ENCODE measurements at places on chromosomes 12 and 14.

DNA sequence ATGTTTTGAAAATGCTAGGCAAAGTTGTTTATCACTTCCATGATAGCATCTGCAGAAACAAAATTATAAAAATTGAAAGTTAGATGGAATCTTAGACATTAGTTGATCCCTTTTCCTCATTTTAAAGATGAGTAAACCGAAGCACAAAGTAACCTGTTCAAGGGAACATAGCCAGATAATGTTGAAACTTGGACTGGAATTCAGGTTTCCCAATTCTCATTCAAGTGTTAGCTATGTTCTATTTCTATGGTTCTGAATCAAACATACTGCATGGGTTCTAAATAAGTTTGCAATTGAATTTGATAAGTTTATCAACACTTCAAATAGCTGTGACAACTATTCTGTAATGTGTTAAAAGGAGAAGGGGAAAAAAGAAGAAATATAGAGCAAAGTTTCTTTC is 122.4 kb upstream of the SOX5 start:
- no peak for DNase-seq

DNA sequence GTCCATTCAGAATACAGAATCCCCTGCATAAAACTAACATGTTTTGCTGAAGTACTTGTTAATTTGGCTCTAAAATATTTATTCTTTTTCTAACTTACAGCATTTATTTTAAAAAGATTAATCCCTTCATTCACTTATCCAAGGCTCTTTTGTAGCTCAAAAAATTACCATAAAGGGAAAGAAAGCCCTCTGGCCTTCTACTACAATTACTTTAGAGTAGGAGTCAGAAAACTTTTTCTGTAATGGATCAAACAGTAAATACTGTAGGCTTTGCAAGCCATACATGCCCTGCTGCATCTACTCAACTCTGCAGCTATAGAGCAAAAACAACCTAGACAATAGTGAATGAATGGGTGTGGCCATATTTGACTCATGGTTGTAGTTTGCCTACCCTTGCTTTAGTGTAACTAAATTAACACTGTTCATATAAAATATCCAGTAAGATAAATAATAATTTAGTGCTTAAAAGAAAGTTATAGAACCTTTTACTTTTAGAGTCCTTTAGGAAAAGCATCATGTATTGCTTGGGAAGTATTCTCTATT is 74.2 kb upstream of the ZFP36L1 start:
- DNase-seq = no peak

DNA sequence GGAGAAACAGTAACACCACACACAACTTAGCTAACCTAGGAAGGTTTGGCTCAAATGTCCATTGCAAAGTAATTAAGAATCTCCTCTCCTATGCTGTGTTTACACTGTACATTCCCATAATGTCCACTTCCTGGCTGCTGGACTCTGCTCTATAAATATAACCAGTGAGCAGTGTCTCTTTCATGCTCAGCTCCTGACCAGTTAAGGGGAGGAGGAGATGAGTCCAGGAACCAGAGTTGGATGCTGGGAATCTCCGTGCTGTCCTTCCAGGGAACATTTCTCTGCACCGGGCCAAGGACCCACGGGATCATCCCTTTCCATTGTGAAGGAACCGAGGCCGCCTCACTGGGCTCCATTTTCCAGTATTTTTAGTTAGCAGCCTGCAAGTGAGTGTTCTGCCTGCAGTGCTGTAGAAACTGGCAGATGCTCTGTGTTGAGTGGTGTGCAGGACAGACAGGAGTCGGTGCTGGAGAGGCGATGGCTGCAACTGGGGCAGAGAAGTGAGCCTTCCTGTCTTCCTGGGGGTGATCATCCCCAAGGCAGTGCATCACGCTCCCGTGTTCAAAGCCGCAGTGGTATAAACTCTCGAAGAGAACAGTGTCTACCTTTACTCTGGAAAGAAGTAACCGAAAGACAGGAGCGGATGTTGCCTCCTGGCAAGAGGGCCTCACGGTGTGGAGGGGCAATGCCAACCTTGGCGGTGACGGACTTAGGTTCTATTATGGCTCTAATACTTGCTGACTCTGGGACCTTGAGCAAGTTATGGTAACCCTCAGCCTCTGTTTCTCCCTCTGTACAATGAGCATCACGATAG is 195.5 kb downstream of the CACNA1C start:
- no peak for DNase-seq

GRCh38 chr12:53344824-53345485 is 8.8 kb upstream of the SP7 start:
- DNase-seq = peak; percentile 82

- DNase-seq = no peak
These were observed 5.7 kb downstream of the LHX5 start for GRCh38 chr12:113465808-113466453.

DNA sequence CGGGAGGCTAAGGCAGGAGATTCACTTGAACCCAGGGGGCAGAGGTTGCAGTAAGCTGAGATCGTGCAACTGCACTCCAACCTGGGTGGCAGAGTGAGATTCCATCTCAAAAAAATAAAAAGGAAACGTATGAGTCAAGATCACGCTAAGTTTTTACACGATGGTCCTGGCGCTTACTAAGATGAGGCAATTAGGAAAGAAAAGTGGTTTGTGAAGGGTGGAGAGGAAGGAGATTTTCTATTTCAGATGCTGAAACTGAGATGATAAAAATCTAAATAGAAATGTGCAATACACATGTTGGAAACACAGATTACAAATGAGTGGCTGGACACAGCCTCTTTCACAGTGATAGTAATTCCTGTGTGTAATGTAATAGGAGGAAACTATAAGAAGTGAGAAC is 63.2 kb downstream of the KDM5A start:
- peak; percentile 5 for DNase-seq

- DNase-seq = peak; percentile 77
These were observed 281.0 kb upstream of the RGS6 start for GRCh38 chr14:71651228-71651627.

DNA sequence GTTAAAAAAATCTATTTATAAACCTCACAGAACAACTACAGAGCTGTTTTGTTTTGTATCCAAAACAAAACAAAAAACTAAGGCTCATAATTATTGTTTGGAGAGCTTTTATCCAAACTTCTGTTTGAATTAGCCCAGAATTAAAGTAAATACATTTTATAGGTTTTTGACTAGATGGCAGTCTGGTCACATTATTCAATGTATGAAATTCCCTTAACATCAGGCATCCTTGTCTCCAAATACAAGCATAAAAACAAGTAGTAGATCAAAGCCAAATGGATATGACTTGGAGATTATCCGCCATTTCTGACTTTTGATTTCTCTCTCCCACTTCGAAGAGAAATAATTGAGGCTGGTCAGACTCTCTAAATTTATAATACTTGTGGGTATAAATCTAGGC is 63.5 kb downstream of the SLC38A1 start:
- DNase-seq = no peak

GRCh38 chr14:66038618-66039017 is 447.6 kb upstream of the CCDC196 start:
- DNase-seq = peak; percentile 60

DNA sequence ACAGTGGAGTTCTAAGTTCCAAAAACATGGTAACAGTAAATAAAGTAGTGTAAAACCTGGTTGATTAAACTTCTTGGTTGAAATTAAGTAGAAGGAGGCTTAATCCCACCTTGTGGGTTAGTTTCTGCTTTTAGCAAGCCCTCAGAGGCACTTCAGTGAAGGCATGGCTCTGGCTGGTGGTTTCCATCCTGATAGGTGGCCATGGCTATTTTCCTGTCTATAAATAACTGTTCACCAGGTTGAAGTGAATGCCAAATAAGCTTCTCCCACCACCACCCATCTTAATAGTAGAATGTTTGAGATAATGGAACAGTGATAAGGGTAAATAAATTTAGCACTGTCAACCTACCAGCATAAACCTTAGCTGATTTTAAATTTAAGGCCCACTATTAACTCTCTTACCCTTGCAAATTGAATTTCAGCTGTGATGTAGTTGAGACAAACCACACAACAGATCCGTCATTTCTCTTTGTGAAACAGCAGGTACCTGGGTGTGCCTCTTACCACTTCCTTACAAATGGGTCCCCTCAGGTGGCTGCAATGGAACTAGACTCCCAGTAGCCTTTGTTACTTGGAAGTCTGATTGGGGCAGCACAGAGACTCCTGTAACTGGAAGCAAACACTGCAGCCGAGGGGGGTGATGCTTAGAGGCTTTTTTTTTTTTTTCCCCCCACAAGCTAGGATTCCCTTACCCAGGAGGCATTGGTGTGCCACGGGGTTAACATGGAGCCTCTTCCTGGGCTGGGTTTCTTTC is 41.4 kb downstream of the DAAM1 start:
- no peak for DNase-seq

DNA sequence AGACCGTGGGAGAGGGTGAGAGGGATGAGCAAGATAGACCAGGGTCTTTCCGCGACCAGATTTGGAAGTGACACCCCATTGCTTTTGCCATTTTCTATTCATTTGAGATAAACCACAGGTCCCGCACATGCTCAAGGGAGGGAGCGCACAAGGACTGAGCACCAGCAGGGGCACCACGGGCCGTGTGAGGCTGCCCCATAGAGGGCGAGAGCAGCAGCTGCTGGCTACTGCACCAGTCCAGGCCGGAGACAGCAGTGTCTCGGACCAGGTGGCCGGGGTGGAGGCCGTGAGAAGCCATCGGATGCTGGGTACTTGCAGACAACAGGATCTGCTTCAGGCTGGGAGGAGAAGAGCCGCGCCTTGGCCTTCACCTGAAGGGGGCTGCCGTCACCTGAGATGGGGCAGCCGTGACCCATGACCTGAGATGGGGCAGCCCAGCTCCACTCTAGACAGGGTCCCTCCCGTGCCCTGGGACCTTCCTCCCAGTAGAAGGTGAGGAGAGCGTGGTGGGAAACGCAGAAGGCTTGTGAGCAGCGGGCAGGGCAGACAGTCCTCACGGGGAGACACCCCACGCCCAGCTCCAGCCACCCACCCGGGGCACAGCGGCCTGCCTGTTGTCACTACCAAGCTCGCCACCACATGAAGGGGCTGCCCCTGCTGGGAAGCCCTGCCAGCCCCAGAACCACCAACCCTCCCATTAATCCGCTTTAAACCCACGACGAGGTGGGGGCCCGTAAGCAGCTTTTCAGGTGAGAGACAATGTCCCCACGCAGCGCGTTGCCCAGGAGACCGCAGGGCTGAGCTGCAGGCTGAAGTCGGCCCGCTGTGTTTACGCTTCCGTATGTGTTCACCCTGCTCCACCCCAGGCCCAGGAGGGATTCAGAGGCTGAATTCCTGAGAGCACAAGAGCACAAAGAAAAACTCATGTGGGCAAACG is 61.7 kb upstream of the FBRSL1 start:
- no peak for DNase-seq

GRCh38 chr14:99755629-99756603 is 37.3 kb upstream of the EML1 start:
- DNase-seq = peak; percentile 93

DNA sequence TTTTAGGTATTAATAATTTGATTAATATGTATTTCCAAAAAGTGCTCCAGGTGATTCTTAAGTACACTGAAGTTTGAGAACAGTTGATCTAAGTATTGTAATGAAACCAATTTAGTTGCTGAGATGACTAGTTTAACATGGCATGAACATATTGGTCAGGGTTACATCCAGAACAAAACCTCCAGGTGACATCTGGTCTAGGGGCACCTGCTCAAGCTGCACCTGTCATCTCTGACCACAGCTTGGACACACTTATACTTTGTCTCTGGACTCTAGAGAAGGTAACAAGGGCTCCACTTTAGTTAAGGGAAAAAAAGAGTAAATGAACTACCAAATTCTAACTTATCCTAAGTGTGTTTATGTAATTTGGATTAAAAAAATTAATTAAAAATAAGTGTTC is 8.1 kb downstream of the ARID2 start:
- DNase-seq = no peak

GRCh38 chr12:56104815-56105608 is 653 bp downstream of the PA2G4 start:
- no peak for DNase-seq

DNA sequence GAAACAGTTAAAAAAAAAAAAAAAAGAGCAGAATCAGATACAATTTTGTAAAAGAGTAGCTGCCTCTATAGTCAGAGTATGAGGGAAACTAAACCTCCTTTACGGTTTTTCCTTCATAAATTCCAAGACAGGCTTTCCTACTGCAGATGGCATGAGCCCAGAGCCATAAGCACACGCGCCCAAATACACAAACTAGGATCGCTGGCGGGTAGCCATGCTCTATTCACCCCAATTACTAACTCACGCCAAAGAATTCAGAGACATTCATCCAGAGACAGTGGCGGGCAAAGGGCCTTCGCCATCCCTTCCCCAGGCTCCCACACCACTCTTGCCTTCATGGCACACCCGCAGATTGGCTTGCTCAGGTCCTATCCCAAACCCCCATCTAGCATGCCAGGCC is 48.2 kb downstream of the MOK start:
- DNase-seq = no peak

DNA sequence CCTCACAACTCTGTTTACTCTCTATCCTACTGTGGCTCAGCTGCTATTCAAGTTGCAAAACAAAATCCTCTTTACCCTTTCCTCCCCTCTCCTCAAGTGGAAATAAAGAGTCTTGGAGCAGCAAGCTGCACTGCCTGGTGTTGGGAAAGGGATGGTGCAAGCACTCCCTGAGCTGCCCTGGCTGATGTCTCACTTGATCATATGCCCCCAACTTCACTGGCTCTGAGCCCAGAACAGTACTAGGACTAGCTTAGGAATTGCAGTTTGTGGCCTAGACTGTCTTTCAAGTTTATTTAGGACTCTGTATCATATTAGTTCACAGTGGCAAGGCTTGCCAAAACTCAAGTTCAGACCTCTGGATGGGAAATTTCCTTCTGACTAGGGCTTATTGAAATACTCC is 1683.8 kb upstream of the SEL1L start:
- peak; percentile 48 for DNase-seq

GRCh38 chr12:17334784-17335183 is 728.8 kb upstream of the LMO3 start:
- DNase-seq = no peak

DNA sequence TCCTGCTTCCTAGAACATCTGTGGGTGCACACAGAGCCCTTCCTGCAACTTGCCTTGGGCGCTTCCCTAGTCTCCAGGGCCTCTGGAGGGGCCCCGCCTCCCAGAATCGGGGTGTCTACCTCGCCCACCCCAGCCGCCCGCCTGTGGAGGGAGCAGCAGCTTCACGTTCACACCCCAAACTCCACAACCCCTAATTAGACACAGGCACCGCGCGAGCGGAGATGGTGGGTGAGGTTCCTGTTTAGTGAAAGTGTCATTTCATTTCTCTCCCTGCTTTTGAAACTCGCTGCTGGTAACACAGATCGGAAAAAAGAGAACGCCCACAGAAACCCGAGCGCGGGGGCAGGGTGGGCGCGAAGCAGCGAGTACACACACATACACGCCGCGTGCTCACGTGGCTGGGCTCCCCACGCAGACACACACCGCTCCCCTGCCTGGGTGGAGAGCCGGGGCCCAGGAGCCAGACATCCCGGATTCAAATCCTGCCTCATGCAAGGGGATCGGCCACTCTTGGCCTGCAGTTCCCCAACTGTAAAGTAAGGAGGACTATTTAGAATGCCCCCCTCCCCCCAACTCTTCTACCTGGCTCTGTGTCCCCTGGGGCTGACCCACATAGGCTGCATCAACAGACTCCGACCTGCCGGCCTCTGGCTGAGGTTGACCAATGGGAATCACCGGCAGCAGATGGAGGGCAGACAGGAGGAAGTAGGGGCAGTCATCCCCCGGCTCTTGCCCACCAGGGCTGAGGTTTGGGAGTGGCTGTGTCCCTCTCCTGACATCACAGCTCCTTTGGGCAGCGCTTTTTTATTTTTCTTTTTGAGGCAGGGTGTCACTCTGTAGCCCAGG is 79.2 kb upstream of the NCOR2 start:
- no peak for DNase-seq
